ENCODE measurements at places on chromosomes 7 and 10. TPM values are rescaled to one million over a fixed set of nuclear protein-coding genes. Genes with fewer than 3 reads are reported as not detected.

Gene COBL
- total RNA-seq = not detected

Gene TEX36
- not detected for total RNA-seq

Gene EBF3
- total RNA-seq = not detected

Gene ETV1
- total RNA-seq = 0.44 TPM

Gene AKR1E2
- 4.5 TPM for total RNA-seq

Gene CDNF
- total RNA-seq = 1.0 TPM

Gene TET1
- total RNA-seq = 3.8 TPM

Gene FOXP2
- total RNA-seq = not detected

Gene ASB10
- not detected for total RNA-seq

Gene PDE6C
- not detected for total RNA-seq

Gene DPYSL4
- 5.2 TPM for total RNA-seq

Gene CCDC3
- not detected for total RNA-seq

GRCh38 chr10:5447611-5448071 lies 35.3 kb downstream of the NET1 start:
- DNase-seq = no peak

GRCh38 chr10:102334101-102334500 lies 61.4 kb upstream of the NFKB2 start:
- no peak for DNase-seq

DNA sequence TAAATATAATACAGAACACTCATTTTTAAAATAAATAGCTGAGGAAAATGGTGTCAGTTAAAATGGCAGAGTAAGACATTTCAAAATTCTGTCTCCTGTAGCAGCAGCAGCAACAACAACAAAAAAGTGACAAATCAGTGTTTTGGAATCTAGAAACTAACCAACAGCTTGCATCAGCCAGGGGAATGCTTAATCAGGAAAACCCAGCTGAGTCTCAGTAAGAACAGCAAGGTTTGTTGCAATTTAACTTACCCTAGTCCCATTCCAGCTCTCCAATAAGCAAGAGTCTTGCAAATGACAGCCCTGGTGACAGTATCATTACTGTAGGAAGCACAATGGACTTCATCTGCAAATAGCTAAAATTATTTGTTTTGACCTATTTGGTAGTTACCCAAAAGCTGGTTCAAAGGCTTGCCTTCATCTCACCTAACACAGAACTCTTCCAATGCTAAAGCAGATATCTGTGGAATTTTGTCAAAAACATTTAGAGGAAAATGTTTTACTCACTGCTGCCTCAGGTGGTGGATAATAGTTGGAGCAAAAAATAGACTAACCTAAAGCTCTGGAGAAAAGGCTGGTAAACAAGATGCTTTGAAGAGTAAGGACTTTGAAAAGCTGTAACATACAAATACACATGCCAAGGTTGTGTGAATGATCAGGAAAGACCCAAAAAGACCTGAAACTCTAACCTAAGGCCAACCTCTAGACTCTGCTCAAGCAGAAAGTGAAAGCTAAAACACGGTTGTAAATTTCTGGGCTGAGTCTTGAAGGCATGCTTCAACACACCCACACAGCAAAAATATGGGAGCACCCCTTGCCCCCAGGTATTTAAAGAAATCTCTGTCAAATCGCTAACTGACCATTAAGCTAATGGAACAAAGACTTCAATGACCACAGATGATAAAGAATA lies 9.9 kb upstream of the ARHGAP22 start:
- DNase-seq = no peak

- DNase-seq = no peak
These were observed 620 bp downstream of the SLK start for GRCh38 chr10:103967448-103968071.

DNA sequence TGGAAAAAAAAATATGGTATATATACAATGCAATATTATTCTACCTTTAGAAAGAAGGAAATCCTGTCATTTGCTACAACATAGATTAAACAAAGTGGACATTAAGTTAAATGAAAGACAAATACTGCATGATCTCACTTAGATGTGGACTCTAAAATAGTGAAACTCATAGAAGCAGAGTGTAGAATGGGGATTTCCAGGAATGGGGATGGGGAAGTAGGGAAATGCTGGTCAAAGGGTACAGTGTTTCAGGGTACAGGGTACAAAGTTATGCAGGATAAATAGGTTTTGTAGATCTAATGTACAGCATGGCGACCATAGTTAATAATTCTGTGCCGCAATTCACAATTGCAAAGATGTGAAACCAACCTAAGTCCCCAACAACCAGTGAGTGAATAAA lies 385.5 kb downstream of the SFMBT2 start:
- DNase-seq = no peak

DNA sequence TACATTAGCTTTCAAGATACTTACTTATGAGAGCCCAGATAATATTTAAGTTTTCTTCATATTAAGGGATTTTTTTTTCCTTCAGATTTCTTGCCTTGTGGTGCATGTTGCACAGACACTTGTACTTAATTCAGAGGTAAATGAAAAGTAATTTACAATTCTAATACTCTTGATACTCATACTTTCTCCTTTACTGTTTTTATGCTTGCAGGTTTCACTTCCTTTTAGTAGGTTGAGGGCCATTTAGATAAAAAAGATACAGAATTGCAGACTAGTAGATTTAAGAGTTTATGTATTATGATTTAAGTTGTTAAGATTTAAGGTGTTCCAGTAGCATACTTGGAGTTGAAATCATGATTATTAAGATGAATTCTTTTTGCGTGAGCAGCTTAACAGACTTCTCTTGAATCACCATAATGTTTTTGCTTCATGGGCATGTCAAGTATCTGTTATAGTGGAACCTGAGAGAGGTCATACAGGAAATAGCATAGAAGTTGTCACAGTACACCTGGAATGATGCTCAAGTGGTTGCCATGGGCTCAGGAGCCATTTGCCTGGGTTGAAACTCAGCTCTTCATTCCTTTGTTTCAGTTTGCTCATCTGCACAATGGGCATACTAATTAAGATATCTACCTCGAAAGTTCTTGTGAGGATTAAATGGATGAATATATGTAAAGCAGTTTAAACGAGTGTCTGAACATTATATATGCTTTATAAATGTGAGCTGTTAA lies 174.8 kb upstream of the PRPS1L1 start:
- no peak for DNase-seq

DNA sequence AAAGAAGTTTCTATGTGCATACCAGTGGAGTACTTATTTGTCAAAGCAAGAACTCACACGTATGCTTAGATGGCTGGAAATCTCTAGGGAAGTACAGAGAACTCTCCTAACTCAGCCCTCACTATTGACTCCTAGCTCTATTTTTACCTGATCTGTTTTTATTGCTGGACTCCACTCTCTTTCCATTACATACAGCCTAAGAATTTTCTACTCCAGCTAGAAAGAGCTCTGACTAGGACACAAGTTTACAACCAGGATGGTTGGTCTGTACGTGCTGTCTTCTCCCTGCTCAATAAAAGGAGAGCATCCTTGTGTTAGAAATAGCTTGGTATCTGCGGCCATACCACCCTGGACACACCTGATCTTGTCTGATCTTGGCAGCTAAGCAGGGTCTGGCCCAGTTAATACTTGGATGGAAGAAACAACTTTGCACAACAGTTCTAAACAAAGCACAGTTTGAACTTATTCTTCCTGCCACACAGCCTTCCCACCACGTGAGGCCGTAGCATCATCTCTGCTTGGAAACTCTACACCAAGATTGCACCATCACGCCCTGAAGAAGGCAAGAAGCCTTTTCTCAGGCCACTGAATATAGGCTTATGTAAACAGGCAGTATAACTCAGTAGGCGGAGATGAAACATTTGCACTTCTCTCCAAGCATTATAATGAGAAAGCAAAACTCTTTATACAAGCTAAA lies 50.7 kb downstream of the KCNMA1 start:
- no peak for DNase-seq

DNA sequence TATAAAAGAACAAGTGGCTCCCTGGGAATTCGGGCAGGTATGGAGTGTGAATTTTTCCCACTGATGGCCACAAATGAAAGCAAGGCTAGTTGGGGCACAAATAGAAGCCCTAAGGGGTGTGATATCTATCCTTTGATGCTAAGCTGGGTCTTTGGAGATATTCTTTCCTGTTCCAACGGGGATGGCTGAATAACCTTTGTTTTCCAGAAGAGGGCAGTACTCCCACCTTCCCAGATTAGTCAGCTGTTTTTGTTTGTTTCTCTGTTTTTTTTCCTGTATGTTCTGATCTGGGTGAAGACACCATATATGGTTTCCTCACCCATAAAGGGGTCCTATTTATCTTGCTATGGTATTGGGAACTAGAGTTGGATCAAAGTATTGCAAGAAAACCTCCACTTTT lies 947.7 kb upstream of the SORCS1 start:
- no peak for DNase-seq

DNA sequence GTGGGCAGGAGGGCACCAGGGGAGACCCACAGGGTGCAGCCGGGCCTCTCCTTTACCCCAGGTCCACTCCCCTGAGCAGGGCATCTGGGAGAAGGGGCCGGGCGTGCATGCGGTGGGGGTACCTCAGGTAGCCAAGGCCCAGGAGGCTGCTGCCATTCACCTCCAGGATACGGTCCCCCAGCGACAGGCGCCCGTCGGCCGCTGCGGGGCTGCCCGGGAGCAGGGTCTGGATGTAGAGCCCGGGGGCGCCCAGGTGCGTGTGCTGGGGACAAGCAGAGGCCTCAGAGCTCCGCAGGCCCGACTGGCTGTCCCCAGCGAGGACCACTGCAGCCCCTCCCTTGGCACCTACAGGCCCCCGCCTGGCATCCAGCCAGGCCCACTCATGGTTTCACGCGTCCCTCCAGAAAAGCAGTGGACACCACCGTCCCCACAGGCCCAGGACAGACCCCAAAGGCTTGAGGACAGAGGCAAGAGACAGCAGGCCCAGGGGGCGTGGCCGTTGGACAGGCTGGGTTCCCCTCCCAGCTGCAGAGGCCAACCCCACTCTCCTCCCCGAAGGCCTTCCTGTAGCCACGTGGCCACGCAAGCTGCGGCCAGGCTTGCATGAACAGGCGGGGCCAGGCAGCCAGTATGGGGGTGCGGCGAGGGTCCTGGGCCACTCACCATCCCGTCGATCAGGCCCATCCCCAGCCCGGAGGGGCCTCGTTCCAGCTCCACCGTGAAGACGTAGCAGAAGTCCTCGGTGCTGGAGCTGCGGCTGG lies 24.3 kb downstream of the AP5Z1 start:
- DNase-seq = no peak

DNA sequence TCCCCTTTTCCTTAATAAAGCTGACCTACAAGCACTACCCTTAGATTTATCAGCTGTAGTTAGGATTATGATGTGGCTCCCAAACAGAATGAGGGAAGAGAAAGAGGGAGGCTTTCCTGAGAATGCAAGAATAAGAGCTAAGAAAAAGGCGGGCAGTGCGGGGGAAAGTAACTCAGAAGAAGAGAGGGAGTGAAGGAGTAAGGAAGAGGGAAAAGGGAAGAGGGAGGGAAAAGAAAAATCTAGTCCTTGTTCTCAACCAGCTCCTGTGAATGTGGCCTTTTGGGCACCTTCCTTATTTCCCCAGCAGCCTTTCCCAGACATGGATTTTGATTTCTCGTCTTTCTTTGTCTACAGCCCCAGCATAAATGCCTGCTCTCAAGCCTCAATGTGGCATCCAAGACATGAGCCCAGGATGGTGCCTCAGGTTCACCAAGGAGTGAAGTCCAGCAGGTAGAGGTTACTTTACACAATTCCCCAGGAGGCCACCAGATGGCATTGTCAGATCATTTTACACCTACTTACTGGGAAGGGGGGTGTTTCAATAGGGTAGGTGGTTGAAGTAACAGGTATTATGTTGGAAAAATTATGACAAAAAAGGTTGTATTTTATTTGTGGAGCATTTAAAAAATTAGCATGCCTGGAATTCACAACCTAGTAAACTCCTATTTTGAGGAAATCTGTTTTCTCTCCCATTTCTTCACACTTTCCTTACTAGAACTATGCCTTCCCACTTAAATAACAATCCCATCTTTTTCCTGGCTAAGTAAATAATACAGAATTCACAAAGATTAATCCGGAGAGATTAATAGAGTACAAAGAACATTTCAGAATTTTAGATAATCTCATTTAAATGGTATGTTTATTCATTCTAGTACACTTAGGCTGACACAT lies 106.5 kb downstream of the HTR7 start:
- no peak for DNase-seq

GRCh38 chr10:30270247-30270646 lies 78.8 kb downstream of the MTPAP start:
- no peak for DNase-seq

DNA sequence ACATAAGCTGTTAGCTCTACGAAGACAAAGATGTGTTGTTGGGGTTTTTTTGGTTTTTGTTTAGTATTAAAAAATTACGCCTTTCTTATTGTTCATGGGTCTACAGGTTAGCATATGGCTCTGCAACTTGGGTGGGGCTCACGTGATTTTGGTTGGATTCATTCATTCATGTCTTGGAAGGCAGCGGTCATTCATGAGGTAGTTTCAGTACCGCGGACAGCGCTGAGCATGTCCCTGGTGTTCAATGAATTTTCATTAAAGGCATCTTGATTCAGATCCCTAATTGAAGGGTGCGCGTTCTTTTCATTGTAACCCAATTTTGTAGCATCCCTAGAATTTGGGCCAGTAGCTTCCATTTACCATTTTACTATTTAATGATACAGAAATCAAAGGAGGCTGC lies 42.9 kb upstream of the TCERG1L start:
- no peak for DNase-seq

- no peak for DNase-seq
These were observed 482.1 kb downstream of the IPMK start for GRCh38 chr10:57785546-57785945.

GRCh38 chr10:95964756-95965155 lies 57.0 kb downstream of the CC2D2B start:
- no peak for DNase-seq

DNA sequence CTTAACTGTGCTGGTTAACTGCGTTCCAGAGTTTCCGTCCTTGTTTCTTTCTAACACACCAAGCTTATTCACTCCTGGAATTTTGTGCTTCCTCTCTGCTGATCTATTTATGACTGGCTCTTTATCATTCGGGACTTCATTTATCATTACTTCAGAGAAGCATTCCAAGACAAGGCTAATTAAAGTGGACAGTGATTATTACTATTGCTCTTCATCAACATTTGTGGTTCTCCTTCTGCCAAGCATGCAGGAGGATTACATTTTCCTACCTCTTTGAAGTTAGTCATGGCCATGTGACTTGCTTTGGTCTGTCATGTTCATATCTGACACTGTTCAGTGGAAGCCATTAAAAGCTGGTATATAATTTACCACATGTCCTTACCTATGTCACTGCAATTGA lies 172.4 kb upstream of the AGR3 start:
- DNase-seq = no peak

DNA sequence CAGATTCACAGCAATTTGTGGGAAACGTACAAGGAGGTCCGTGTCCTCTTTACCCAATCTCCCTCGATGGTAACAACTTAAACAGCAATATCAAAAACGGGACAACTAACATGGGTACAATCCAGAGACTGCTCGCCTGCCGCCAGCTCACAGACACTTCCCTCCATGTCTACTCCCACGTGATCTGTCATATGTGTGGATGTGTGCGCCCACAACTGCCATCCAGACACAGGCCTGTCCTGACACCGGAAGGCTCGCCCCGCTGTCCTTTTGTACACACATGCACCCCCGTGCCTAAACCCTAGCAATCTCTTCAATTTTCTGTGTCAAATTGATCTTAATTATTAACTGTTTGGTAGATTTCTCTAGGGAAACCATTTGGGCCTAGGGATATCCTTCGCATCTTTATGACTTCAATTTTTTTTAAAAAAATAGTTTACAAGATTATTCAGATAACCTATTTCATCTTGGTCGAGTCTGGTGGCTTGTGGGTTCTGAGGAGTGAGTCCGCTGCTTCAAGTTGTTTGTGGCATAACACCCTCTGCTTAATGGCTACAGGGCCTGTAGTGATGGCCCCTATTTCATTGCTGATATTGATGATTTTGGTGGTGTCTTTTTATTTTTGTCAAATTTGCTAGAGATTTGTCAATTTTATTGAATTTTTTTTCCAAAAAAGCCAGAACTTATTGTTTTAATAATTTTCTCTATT lies 260.6 kb downstream of the MAD1L1 start:
- DNase-seq = peak; percentile 5
